ENCODE measurements at places on chromosomes 1 and 21.

DNA sequence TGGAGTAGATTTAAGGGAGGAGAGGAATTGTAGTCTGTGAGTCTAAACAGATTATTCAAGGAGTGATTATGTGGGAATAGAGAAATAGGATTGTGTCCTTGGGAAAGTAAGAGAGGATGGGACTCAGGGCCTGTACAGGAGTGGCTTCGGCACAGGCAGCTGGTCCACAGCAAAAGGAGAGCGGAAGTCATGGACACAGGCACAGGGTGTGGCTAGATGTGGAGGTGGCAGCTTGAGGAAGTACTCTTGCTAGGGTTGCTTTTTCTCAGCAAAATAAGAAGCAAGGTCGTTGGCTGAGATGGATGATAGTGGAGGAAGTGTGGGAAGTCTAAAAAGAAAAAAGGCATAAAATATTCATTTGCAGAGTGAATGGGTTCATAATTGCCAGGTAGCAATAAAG, 18.5 kb upstream of the ZNF648 start:
- no peak for DNase-seq

DNA sequence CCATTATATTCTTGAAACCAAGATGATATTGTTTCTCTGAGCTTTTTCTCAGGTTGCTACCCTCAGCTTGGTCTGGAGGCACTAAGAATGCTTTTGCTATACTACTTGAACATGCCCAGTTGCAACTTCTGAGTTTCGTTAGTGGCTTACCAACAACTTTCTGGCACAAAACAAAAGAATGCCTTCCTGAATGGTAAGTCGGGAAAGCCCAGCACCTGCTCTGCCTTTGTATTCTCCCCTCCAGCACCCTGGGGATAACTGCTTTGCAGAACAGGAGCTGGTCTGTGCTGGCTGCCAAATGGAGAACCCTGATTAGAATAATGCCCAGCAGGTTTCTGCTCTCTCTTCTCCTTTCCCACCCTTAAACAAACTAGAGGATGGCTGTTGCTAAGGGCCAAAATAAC, 149.3 kb downstream of the TGFB2 start:
- no peak for DNase-seq

GRCh38 chr1:117527566-117528102, 78.2 kb upstream of the TENT5C start:
- DNase-seq, result peak; percentile 23

GRCh38 chr1:40454873-40455272, 4.6 kb downstream of the ZFP69B start:
- DNase-seq, result no peak

- peak; percentile 54 for DNase-seq
Observed at GRCh38 chr1:108829498-108829916, 27.4 kb downstream of the AKNAD1 start.

GRCh38 chr1:198056255-198056654, 100.5 kb upstream of the NEK7 start:
- DNase-seq, result no peak

GRCh38 chr1:6185151-6185550, 5.0 kb upstream of the CHD5 start:
- peak; percentile 77 for DNase-seq

- DNase-seq, result no peak
Observed at GRCh38 chr1:212228591-212229119, 56.6 kb upstream of the PPP2R5A start.

GRCh38 chr21:26438976-26439375, 134.1 kb downstream of the CYYR1 start:
- DNase-seq, result no peak

DNA sequence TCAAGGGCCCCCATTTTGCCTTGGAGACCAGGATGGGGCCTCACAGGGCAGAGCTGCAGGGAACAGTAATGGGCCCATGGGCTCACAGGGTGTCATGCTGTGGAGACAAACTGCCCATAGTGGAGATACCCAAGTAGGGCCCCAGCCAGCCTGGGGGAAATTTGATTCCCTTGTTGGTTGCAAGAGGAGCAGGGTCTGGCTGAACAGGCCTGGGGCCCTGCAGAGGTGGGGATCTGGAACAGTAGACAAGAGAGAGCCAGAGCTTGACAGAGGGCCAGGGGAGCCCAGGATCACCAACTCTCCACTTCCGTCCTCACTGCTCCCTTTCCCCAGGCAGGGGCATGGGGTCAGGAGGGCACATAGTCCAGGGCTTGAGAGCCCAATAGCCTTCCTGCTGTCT, 8.7 kb downstream of the S100B start:
- no peak for DNase-seq

- no peak for DNase-seq
Observed at GRCh38 chr1:31054349-31054748, 11.2 kb downstream of the PUM1 start.

DNA sequence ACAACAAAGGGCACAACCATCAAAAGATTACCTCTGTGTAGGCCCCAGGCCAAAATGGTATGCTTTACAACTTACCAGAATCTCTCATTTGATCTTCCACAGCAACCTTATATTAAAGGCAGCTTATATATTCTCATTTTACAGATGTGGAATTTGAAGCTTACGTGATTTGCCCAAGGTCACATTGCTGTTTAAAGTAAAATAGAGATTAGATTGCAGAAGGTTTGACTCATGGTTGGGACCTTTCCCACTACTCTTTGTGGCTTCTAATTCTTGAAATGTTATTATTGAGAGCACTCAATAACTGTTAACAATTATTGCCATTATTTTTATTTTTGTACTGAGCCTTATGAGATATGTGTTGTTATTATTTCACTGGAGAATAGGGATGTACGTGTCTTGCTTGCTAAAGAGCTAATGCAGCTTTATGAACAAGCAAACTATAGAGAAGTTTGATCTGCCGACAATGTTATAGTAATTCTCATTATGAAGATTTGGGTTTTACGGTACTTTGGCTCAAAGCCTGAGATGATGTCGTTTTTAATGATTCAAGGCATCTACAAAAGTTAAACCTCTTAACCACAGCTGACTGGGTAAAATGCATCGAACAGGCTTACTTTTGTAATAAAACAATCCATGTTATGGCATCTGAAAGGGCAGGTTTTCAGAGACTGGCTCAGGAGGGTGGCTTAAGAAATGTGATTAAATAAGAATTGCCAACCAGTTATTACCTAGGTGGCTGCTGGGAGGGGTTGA, 43.3 kb upstream of the TSNAX start:
- DNase-seq, result no peak

DNA sequence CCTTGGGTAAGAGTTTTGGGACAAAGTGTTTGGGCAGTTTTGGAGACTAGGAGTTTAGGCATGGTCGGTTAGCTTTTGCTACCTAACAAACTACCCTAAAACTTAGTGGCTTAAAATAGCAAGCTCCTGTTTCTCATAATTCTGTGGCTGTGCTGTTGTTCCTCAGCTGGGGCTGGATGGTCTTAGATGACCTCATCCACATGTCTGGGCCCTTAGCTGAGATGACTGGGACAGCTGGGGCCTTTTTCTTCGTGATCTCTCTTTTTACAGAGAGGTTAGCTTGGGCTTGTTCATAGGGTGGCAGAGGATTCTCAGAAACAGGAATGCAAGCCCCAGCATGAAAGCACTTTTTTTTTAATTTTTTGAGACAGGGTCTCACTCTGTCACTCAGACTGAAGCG, 6.6 kb downstream of the ATP1A4 start:
- DNase-seq, result peak; percentile 16

GRCh38 chr1:98660940-98661543, 479 bp upstream of the SNX7 start:
- DNase-seq, result no peak

DNA sequence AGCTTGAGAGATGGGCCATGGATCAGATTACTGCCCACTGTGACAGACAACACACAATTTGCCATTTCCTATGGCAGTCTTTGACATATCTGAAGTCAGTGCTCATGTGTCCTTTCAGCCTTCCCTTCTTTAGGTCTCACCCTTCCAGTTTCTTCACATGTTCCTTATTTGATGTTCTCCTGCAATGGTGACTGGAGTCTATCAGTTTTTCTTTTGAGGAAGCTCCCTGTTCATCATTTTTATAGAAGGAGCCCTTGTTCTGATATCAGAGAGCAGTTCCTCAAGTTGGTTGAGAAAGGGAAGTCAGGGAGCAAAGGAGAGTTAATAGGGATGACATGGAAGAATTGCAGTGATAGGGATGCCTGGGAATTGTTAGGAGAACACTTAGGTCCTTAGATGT, 42.2 kb downstream of the DISC1 start:
- no peak for DNase-seq

DNA sequence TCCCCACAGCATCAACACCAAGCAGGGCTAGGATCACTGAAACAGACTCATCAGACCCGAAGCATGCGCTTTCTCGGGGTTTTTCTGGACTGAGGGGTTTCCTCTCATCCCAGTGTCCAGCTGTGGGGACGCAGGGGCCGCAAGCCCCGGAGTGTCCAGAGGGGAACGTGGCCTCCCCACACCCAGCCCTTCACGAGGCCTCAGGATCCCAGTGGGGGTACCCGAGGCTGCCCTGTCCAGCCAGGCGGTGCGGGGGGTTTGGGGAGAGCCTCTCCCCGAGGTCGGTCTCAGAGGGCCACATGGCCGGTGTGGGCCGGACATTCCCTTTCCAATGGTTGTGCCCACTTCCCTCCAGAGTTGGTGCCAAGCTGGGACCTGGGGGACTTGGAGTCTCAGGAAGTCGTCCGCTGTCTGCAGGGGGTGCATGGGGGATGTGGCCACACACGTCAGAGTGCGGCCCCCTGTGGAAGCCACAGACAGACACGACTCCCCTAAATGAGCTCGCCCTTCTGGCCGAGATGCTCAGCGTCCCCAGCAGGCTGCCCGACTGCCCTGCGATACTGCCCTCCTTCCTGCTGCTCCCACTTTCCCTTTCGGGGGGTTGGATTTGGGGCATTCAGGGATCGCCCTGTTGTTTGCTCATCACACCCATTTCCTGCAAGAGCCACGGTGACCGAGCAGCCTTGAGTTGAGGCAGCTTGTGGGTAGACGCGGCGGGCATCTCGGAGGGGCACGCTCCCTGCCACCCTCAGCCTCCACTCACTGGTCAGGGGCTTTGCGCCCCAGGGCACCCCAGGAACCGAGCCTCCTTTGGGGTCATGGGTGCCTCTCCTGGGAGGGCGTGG, 4.1 kb downstream of the COL6A1 start:
- DNase-seq, result no peak

GRCh38 chr1:204858363-204858821, 12.3 kb upstream of the NFASC start:
- no peak for DNase-seq

DNA sequence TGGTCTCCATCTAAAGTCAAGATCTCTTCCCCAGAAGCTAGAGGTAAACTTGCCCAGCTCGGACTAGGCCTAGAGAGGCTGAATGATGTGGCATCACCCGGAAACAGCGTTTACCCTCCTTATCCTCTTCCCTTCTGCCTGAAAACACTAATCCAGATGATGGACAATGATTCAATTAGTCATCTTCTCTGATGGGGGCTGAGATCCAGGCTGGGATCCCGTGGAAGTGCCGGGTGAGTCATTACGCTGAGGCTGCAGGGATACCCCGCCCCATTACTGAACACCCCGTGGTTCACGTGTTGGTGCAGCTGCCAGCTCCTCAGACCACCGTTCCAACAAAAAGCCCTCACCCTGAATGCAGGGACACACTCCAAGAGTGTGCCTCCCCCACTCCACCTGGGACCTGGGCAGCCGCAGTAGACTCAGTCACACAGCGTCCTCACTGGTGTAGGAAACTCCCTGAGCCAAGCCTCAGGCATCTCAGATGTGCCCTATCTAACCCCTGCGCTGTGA, 2.0 kb downstream of the S100A6 start:
- DNase-seq, result peak; percentile 96

GRCh38 chr1:944341-945325, 14.4 kb downstream of the NOC2L start:
- DNase-seq, result no peak

- no peak for DNase-seq
Observed at GRCh38 chr1:4636186-4636585, 18.2 kb upstream of the AJAP1 start.

DNA sequence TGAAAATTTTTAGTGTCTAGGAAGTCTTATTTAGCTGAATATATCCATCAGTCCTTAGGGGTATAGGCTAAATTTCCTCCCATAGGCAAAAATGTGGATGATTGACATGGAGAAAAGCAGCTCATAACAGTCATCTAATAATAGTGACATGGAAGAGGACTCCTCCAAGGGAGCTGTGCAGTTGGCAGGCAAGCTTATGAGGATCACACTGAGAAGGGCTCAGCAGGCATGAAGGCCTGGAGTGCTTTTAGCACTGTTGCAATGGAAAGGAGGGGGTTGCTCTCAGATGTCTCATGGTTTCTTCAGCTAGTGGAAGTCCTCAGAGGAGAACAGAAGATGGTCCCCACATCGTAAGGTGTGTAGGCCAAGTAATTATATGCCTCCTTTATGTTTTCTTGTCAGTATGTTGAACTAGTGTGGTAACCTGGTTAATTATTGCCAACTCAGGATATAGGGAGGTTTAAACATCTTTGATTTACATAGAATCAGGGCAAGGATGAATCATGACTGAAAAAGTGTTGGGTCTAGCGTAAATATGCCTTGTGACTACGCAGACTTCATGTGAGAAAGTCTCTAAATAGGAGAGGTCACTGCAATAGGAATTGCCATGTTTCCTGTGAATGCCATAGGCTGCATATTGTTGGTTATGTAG, 18.9 kb downstream of the VN1R5 start:
- DNase-seq, result no peak

- no peak for DNase-seq
Observed at GRCh38 chr1:9746651-9747050, 77.1 kb downstream of the CLSTN1 start.

DNA sequence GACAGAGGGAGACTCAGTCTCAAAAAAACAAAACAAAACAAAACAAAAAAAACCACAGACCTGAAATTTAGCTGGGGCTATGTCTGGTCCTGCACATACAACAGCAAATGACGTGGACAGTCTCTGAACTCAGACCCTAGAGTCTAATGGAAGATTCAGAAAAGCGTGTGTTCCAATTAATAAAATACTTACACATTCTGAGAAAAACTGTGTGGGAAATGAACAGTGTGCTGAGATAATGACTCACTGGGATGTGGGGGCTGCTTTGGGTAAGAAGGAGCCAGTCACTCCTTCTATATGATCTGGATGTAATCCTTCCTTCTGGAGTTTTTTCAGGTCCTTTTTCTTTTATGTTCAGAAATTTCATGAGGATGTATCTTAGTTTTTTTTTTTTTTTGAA, 29.4 kb downstream of the CLDN14 start:
- peak; percentile 54 for DNase-seq

DNA sequence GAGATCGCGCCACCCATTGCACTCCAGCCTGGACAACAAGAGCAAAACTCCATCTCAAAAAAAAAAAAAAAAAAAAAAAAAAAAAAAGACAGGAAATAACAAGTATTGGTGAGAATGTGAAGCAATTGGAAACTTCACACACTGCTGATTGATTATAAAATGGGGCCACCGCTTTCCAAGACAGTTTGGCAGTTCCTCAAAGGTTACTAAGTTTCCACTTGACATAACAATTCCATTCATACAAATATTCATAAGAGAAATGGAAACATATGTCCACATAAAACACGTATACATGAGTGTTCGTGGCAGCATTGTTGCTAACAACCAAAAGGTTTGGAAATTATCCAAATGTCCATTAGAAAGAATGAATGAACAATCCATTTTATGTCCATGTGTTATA, 26.3 kb downstream of the USP24 start:
- no peak for DNase-seq

Data from fibroblast of skin of back (primary cell).